ENCODE measurements at places on chromosomes 16 and 17. TPM values are rescaled to one million over a fixed set of nuclear protein-coding genes. Genes with fewer than 3 reads are reported as not detected.

- no peaks in the 10 kb centered on the region for H3K36me3 ChIP-seq
- no peak overlapping the region for H3K27ac ChIP-seq
- DNase-seq, result no peak
- H3K4me3 ChIP-seq, result no peak overlapping the region
Measured at GRCh38 chr17:5793899-5794298, 209.6 kb upstream of the NLRP1 start.

- no peak overlapping the region for H3K27ac ChIP-seq
- peaks cover 46% of the 10 kb centered on the region for H3K4me1 ChIP-seq
- H3K36me3 ChIP-seq, result no peaks in the 10 kb centered on the region
- H3K27me3 ChIP-seq, result peaks cover 6% of the 10 kb centered on the region
Measured at GRCh38 chr17:49440581-49440980, 25.9 kb upstream of the PHB1 start.

DNA sequence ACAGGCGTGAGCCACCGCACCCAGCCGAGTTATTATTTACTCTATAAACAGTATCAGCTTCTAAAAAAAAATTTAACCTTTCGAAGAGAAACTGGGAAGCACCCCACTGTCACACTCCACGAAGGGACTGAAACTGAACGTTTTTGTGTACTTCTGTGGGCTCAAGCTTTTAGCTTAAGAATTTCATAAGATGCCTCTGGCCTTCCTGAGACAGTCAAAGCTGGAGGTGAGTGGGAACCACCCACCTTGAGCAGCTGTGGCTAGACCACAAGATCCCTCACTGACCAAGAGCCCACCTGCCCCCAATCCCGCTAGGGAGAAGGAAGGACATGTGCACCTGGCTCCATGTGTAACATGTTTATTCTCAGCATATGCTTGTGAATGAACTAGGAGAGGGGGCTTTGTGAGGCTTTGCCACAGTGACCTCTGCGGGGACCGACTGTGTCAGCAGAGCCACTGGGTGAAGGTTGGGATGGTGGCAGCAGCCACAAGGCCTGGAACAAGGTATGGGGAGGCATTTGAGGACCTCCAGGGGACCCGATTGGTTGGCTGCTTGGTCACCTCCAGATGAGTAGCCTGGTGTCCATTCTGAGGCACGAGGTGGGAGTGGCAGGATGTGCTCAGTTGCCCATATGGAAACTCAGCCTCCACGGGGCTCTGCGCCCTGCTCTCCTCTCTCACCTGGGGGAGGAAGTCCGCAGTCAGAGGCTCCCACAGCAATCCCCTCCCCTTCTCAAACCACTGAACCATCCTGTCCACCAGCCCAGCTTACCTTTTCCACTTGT, 4.8 kb downstream of the DPEP3 start:
- no peaks in the 10 kb centered on the region for H3K36me3 ChIP-seq
- no peak for DNase-seq
- H3K27ac ChIP-seq, result no peak overlapping the region
- H3K4me1 ChIP-seq, result peaks cover 54% of the 10 kb centered on the region

The NKD1 gene
- total RNA-seq, result 70.4 TPM

The SLFN14 gene
- not detected for total RNA-seq

Measured in HepG2 (cell line).